GM20000 (cell line): ENCODE measurements at places on chromosomes 12 and 14.

DNA sequence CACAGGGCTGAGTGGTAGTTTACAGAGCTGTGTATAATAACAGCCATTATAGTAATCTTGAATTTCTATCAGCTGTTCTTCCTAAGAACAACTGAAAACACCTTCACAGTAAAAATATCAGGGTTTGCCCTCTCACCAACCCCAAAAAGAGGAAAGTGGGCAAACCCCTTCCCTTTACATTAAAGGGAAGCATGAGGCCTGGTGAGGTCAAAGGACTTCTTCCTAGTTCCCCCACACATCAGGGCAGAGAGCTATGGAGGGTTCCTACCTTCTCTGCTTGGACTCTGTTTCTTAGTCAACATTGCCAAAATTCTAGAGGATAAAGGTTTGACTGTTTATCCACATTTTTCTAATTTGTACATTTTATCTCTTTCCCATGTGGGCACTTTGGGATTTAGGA lies 4.4 kb upstream of the RPAP3 start:
- no peak for DNase-seq

GRCh38 chr12:102951841-102952240 lies 5.6 kb upstream of the ASCL1 start:
- no peak for DNase-seq

- DNase-seq, result no peak
Observed at GRCh38 chr12:50845021-50845647, 2.4 kb downstream of the TMPRSS12 start.

DNA sequence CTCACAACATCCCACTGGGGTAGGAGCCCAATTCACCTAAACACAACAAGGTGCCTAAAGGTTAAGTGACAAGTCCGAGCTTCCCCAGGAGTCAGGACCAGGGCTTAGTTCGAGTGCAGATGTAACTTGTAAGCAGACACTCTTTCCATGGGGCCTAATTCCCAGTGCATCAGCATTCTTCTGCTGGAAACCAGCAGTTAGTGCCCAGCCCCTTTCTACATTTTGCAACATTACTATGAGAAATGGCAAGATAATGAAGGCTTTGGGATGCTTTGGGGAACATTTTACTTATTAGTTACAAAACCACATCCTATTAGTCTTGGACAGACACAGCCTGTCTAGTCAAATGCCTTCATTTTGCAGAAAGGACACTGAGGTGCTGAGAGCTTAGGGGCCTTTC lies 179.8 kb downstream of the CALM1 start:
- no peak for DNase-seq

GRCh38 chr14:100159094-100159864 lies at the start of gene DEGS2:
DEGS2 (minus strand) TSS chr14:100159645; CDS start chr14:100159587, 58 bp downstream.
- peak; percentile 92 for DNase-seq

- DNase-seq, result no peak
Observed at GRCh38 chr14:74563586-74564159, 48.4 kb downstream of the LTBP2 start.

- no peak for DNase-seq
Observed at GRCh38 chr12:81359736-81360135, 281.9 kb downstream of the ACSS3 start.

GRCh38 chr12:108368089-108368488 lies 29.0 kb upstream of the CMKLR1 start:
- DNase-seq, result no peak

DNA sequence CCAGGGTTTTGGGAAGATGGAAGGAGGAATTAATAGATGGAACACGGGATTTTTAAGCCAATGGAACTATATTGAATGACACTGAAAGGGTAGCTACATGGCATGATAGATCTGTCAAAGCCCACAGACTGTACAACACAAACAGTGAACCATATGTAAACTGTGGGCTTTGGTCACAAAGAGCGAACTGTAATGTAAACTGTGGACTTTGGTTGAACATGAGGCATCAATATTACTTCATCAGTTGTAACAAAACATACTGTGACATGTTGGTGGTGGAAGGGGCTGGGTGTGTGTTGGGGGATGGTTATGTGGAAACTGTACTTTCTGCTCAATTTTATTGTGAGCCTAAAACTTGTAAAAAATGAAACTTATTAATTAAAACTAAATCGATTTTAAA lies 210.6 kb upstream of the HMGA2 start:
- no peak for DNase-seq

- no peak for DNase-seq
Observed at GRCh38 chr14:86505808-86506207, 975.9 kb downstream of the FLRT2 start.

DNA sequence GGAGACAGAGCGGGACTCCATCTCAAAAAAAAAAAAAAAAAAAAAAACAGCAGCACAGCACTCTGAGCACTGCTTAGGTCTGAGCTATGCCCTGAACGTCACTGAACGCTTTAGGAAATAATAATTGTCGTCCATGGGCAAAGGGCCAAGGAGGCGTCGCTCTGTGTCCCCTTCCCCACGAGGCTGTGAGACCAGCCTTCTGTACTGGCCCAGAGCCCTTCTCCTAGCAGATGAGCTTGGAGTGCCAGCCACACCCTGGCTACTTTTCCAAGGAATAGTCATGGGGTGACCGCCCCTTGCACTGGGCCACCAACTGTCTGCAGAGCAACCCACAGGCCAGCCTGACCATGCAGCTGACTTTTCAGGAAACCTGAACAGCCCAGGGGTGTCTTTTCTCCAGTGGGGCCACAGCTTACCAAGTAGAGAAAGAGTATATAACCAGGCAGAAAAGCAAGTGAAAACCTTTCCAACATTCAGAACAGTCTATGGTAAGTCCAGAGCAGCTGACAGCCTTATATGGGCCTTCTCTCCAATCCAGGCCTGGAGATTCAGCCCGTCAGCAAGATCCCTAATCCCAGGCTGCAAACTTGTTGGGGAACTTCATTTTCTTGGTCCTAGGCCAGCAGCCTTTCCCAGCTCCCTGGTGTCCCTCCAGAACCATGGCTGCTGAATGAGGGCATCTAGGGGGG lies 28.5 kb downstream of the CD9 start:
- no peak for DNase-seq

GRCh38 chr12:3077572-3078081 lies 448 bp downstream of the TSPAN9 start:
- DNase-seq, result no peak
